ENCODE measurements at places on chromosomes 1 and 21.

DNA sequence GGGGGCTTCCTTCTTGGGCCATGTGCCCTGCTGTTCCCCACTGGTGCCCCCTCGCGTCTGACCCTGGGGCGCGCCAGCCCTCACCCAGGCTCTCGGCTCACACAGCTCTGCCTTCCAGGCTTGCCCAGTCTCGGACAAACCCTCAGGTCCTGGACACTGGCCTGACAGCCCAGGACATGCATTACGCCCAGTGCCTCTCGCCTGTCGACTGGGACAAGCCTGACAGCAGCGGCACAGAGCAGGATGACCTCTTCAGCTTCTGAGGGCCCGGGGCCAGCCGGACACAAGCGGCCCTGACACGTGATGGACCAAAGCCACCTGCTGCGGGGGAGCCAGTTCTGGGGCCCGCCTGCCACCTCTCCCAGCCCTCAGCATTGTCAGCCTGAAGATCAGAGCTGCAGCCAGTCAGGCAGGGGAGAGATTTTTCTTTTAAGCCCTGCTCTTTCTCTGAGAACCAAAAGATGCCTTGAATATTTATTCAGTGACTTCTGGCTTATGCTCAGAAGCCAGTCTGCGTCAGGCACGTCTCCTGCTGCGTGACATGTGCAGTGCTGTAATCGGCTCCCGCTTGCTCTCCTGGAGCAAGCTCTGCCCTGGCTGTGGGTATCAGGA is 23.4 kb downstream of the LDLRAP1 start:
- no peak for DNase-seq

DNA sequence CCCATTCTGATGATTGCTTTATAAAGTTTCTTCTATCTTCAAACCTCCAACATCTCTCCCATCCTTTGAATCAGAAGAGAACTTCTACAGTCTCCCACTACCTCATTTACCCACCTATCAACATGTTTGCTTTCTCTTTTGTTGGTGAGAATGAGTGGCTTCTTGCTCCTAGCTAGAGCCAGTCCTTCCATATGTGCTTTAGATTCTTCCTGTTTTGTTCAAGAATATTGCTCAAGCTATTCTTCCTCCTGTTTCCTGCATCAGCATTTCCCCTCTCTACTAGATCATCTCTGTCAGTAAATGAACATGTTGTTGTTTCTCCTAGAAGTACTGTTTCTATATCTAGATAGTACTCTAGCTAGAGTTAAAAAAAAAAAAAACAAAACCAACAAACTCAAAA is 6.3 kb downstream of the ATF6 start:
- no peak for DNase-seq

- no peak for DNase-seq
Observed at GRCh38 chr1:155206891-155207805, 549 bp downstream of the THBS3 start.

GRCh38 chr1:51877434-51878307 is 856 bp downstream of the NRDC start:
- DNase-seq, result no peak
